SHP77 treated with DMSO at 0.1 percent for 48 hours (cell line): ENCODE measurements at places on chromosomes 11 and 22.

DNA sequence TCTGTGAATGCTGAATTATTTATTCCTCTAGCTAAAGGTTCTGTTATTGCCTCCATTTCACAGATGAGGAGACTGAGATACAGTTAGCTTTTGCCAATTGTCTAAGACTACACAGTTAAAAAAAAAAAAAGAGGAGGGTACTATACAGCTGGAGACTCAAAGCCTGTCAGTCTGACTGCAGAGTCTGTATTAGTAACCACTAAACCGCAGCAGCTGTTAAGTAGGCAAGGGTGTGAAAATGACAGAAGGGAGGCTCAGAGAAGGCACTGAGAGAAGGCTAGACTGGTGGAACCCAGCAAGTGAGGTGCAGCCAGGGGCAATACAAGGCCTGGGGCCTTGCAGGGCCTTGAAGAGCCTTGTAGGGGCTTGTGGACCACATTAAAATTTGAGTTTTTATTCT is 181.2 kb downstream of the CSNK2A3 start:
- no peak for DNase-seq

GRCh38 chr11:130995266-130995665 is 79.0 kb upstream of the SNX19 start:
- no peak for DNase-seq

- no peak for DNase-seq
Measured at GRCh38 chr11:69086152-69087132, 37.7 kb downstream of the TPCN2 start.

DNA sequence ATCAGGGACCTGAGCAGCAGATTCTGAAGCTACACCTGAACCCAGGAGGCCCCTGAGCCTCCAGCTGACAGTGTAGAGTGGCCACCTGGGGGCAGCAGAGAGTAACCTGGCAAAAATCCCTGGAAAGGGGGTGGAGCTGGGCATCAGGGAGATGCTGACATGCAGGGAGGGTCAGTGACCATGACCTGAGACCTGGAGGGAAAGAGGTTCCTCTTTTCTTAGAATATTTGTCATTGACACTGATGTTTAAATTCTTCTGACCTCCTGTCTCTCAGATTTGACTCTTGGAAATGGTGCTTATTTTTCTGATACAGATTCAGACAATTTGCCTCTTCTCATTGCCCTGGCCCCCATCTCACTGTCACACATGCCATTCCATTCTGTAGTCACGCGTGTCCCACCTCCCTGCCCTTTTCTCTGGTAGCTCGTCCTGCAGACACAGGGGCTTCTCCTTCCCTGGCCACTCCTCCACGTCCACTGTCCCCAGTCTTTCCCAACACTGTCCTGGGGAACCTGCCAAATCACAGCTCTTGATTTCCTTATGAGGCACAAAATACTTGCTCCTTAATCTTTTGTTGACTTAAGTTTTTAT is 117.2 kb upstream of the IGLL5 start:
- no peak for DNase-seq

- no peak for DNase-seq
Measured at GRCh38 chr11:120180551-120181232, 30.1 kb upstream of the OAF start.

- DNase-seq: no peak
Measured at GRCh38 chr11:4191031-4191571, 96.5 kb downstream of the RRM1 start.

GRCh38 chr11:1399386-1400316 is 9.9 kb downstream of the BRSK2 start:
- DNase-seq: no peak

DNA sequence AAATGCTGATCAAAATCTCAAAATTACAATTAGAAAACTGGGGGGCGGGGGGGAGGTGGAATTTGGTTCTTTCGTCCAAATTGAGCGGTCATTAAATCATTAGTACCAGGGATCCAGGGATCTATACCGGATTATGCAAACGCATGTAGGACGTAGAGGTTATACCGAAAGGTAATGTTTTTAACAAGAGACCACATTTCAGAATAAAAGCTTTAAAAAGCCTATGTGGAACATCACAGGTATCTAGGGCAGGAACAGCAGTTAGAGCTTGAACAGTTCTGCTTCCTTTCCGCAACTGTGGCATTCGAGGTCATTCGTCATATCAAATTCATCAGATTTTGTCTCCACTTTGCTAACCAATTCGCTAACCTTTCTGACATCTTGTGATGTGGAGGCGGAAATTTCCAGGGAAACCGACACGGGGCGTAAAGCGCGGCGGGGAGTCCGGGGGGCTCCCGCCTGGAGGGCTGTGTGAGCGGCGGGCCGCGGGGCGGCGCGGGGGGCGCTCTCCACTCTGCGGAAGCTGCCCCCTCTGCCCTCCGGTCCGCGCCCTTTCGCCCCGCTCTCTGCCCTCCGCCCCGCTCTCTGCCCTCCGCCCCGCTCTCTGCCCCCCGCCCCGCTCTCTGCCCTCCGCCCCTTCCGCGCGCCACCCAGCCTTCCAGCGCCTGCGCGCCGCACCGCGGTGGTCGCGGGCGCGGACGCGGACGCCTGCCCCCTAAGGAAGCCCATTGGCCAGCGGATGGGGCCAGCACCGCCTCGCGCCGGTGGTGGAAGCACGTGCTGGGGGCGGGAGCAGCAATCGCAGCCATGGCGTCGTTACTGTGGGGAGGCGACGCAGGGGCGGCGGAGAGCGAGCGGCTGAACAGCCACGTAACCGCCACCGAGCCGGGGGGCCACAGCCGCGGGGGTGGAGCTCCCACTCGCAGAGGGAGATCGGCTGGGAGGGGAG is at the start of gene DDX25:
Gene DDX25, plus strand, starts transcription at position 798 of the 949 bp plus-strand sequence. Its CDS starts 10 bp downstream, at position 808.
- no peak for DNase-seq

DNA sequence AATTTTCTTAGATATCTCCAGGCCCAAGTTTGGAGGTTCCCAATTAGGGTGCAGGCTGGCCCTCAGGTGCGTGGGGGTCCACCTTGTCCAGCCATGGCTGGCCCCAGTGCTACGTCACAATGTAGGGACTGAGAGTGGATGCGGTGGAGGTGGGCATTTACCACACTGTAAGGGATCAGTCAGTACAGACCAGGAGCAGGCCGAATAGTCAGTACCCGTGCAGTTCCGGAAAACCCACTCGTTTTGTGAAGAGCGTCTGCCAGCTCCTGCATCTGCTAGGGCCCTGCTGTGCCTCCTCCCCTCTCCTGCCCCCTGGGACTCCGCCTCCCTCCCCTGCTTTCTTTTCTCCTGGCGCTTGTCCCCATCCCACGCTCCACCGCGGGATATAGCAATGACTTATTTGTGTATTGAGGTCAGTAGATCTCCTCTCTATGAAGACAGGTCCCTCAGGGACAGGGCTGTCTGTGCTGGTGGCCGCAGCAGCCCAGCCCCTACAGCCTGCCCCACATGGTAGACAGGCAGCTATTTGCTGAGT is 50.4 kb upstream of the SEPTIN5 start:
- DNase-seq: no peak

- DNase-seq: no peak
Measured at GRCh38 chr11:86261328-86261727, 16.8 kb downstream of the EED start.

GRCh38 chr11:74449369-74449931 is 17.9 kb downstream of the KCNE3 start:
- DNase-seq: peak; percentile 95

- DNase-seq: peak; percentile 8
Measured at GRCh38 chr11:6298605-6299004, 21.7 kb downstream of the CAVIN3 start.

- DNase-seq: no peak
Measured at GRCh38 chr22:50529897-50530579, at the start of gene TYMP. TYMP (minus strand) TSS chr22:50530012; CDS start chr22:50529709, 303 bp downstream.

GRCh38 chr11:124079631-124080326 is 35.5 kb upstream of the VWA5A start:
- no peak for DNase-seq

DNA sequence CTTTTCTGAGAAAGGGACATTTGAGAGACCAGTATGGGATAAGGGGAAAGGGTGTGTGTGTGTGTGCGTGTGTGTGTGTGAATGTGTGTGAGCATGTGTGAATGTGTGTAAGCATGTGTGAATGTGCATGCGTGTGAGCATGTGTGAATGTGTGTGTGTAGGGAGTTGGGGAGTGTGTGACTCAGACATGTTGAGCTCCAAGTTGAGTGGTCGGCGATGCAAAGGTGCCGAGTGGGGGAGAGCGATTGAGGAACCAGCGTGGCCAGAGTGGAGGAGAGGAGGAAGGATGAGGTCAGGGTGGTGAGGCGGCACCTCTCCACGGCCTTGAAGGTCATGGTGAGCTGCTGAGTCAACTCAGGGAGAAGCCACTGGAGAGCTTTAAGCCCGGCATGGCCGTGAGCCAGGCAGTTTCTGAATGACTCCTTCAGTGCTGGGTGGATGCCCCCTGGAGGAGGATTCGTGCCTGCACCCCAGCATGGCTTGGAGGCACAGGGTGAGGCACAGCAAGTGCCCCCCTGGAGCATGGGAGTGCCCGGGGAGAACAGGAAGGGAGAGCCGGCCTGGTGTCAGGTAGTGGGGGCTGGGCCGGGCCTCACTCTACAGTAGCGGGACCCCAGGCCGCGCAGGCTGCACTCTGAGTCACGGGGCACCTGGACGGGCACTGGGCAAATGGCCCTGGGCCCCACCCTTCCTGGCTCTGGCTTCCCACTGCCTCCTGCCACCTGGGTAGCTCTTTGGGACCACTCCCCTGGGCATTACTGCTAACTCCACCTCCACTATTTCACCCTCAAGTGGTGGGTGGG is 8.2 kb upstream of the CCDC88B start:
- DNase-seq: peak; percentile 48

DNA sequence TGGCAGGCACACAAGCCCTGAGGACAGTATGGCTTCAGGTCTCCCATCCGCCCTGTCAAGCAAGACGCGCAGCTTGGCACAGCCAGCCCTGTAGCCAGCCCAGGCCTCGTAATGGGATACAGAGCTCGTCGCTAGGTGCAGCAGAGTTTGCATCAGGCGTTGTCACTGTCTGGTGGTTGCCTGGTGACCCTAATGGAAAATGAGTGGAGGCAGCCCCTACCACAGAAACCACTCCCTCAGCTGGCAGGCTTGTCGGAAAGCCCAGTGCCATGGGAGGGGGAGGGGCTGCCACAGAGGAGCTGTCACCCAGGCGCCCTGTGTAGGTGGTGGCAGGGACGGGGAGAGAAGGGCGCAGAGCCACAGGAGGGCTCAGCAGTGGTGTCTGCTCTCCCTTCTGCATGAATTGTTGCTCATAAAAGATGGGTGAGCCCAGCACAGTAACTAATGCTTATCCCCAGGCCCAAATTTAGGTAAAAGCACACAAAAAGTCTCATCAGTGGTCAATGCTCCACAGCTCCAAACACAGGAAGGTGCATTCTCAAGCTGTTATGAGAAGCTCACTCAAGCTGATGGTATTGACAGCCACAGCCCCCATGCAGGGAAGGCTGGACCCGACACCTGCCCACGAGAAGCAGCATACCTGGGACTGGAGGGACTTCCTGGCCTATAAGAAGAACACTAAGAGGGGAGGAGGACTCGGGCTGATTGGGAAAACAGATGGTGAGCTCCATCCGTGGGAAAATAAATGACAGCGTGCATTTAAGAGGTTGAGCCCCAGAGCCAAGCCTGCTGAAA is 164.6 kb downstream of the ETS1 start:
- no peak for DNase-seq

DNA sequence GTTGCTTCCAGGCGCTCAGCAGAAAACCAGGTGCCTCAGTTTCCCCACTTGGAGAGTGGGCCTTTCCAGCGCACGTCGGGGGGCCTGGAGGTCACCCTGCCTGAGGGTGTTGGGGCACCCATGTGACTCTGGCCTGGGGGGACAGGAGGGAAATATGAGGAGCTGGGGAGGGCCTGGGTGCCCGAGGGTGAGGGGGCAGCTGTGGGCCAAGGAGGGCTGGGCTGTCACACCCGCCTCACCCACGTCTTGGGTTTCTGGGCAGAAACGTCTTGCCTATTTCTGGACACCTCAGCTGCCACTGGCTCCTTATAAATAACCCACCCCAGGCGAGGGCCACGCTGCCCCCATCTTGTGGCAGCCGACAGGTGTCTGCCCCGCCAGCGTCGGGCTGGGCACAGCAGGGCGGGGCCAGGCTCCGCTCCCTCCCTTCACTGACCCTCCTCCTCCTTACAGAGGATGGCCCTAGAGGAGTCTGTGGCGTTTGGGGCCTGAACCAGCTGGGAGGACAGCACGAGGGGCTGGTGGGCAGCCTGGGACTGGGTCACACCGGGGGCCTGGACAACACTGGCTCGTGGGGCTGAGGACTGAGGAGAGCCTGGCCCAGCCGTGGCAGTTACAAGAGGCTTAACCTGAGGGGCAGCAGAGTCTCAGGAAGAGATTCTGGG is 1.5 kb downstream of the TNNT3 start:
- DNase-seq: no peak

DNA sequence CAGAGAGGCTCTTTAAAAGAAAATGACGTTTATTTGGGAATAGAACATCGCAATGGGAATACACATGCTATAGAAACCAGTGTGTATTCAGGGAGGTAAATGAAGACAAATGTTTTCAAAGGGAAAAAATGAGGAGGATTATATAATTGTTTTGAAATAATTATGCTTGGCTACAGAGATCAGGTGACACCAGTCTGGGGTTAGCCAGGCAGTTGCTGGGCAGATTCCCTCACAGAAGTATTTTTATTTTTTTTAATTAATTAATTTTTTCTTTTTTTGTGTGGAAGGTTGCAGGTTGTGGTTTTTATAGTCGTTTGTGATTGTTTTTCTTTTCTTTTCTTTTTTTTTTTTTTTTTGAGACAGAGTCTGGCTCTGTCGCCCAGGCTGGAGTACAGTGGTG is 5.6 kb upstream of the STARD10 start:
- no peak for DNase-seq

GRCh38 chr11:83778596-83778995 is 492.4 kb upstream of the CCDC90B start:
- DNase-seq: no peak

DNA sequence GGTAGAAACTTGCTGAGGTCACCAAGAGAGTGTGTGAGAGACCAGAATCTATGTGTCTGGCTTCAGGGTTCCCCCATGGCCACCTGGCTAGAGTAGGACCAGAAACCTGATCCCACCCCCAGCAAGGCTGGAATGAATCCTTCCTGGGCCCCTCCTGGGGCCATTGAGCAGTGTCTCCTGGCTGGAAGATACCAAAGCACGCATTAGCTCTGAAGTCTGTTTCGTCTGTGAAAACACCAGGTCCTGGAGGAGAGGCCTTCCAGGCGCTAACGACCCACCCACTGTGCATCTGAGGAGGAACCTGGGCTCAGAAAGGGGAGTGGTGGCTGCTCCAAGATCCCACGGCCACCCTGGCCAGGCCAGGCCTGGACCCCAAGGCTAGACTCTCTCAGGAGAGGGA is 15.5 kb upstream of the TSKU start:
- DNase-seq: no peak

- DNase-seq: no peak
Measured at GRCh38 chr11:115244296-115244695, 259.9 kb downstream of the CADM1 start.

GRCh38 chr11:11420191-11420898 is 67.3 kb upstream of the CSNK2A3 start:
- no peak for DNase-seq

- no peak for DNase-seq
Measured at GRCh38 chr22:45886540-45886939, 90.4 kb downstream of the WNT7B start.

GRCh38 chr22:45291061-45291930 is 6.5 kb downstream of the UPK3A start:
- no peak for DNase-seq

- no peak for DNase-seq
Measured at GRCh38 chr11:1870721-1871466, 18.0 kb downstream of the LSP1 start.

GRCh38 chr11:113179181-113179704 is 135.1 kb upstream of the TTC12 start:
- DNase-seq: no peak

GRCh38 chr22:35381424-35382009 is 621 bp downstream of the HMOX1 start:
- DNase-seq: no peak

- no peak for DNase-seq
Measured at GRCh38 chr22:44920183-44920582, 89.6 kb downstream of the PHF21B start.
